ENCODE measurements at places on chromosomes 3 and 15.

GRCh38 chr3:108662142-108662738 lies 72.7 kb downstream of the DZIP3 start:
- DNase-seq = peak; percentile 77

GRCh38 chr3:185734725-185735096 lies 90.1 kb downstream of the IGF2BP2 start:
- DNase-seq = no peak

DNA sequence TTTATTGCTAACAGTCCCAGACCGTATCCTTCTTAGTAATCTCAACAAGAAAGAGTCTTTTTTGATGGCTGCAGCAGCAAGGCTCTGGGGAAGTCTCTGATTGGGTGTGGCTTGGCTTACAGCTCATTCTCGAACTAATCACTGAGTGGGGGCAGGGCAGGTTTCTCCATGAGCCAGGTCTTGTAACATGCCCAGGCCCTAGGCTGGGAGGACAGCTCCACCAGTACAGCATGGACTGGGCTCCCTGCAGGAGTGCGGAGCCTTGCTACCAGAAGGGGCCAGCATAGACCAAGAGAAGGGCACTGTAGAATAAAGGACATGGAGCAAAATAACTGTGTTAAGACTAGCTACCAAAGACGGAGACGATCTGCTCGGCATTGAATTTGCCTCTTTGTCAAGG lies 7.2 kb downstream of the CD276 start:
- DNase-seq = no peak

GRCh38 chr3:183272791-183273190 lies 19.7 kb downstream of the B3GNT5 start:
- DNase-seq = no peak

GRCh38 chr3:24615177-24615576 lies 120.5 kb upstream of the THRB start:
- DNase-seq = no peak

DNA sequence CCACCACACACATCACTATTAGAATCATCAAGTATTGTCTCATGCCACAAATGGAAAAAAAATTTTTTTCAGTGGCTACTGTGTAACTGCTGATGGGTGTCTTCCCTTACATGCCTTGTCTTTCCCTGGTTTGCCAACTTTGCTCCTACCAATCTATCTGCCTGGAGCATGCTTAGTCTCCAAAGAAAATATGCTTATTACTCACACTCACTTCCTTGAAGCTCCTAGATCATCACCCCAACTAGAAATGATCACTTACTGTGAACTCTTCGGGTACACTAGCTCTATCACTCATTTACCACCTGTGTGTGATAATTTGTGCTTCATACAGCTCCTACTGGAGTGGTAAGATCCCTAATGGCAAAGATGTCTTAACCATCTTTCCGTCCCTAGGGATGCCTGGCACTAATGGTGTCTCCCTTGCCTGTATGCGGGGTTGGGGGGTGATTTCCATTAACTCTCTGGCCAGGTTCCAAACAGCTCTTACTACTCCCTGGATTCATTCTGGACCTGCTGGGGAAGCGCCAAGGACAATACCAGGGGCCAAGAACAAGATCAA lies 799 bp downstream of the VPS33B start:
- peak; percentile 28 for DNase-seq

- DNase-seq = no peak
Measured at GRCh38 chr3:112808136-112808535, 38.5 kb downstream of the CD200R1L start.

GRCh38 chr15:82058517-82059204 lies 12.8 kb upstream of the MEX3B start:
- no peak for DNase-seq

- DNase-seq = no peak
Measured at GRCh38 chr3:170811515-170811914, 58.5 kb downstream of the RPL22L1 start.

GRCh38 chr15:30985081-30985531 lies 6.3 kb downstream of the MTMR10 start:
- DNase-seq = peak; percentile 82

- peak; percentile 70 for DNase-seq
Measured at GRCh38 chr3:177615015-177615414, 417.7 kb upstream of the TBL1XR1 start.

DNA sequence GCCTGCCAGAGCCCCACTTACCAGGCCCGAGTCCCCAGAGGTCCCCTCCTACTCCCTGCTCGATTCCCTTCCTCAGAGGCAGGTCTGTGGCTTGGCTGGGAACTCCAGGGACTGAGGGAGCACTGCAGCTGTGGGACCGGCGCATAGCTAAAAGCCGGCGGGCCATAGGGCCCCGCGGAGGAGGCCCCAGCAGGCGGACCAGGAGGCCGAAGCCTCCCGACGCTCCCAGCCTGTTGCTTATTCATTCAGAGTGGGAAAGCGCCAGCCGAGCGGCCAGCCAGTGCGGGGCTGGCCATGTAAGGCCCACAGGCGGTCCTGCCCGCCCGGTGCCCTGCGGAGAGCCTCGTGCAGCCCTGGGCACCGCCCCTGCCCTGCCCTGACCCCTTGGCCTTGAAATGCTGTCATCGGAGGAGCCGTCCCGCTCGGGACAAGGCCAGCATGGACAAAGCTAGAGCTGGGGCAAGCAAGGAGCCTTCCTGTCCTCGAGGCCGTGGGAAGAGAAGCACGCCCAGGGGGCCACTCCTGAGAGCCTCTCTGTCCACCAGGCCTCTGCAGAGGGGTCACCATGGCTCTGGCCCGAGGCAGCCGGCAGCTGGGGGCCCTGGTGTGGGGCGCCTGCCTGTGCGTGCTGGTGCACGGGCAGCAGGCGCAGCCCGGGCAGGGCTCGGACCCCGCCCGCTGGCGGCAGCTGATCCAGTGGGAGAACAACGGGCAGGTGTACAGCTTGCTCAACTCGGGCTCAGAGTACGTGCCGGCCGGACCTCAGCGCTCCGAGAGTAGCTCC lies at the start of gene LOXL1:
TSS of gene LOXL1 (plus strand) at position 244 of the 784 bp plus-strand sequence. CDS start at position 566, 322 bp downstream.
- DNase-seq = peak; percentile 20

GRCh38 chr3:182105875-182106274 lies 394.1 kb downstream of the SOX2 start:
- no peak for DNase-seq

DNA sequence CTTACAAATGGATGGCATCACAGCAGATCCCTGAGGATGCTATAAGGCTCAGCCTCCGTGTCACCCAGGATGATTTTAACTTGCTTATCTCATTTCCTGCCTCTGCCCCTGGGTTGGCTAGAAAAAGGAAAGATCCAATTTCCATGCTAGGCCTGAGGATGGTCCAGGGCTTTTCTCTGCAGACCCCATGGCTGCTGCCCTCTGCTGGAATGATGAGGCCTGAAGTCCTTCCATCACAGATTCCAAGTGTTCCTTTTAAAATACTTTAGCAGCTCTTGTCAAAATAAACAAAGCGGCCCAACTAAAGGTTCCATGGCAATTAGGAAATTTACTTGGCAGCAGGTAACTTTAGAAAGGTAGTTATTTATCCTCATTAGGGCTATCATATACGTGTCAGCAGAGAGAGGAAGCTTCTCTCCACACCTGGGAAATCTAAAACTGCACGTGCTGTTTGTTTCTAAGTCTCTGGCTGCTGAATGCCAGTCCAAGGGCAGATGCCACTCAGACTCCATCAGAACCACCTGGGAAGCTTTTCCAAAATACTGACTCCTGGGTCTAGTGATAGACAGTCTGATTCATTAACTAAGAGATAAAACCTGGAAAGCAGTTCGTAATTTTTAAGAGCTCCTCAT lies 401.9 kb upstream of the IL12A start:
- DNase-seq = peak; percentile 38

- peak; percentile 96 for DNase-seq
Measured at GRCh38 chr15:68795298-68795848, 25.3 kb downstream of the ANP32A start.

GRCh38 chr3:40843851-40844548 lies 319.2 kb downstream of the ZNF621 start:
- DNase-seq = no peak

- DNase-seq = no peak
Measured at GRCh38 chr3:112508860-112509259, 9.6 kb upstream of the BTLA start.

- DNase-seq = no peak
Measured at GRCh38 chr3:125062904-125063618, 7.3 kb upstream of the HEG1 start.
